Breast epithelium (tissue), 4 donors: ENCODE measurements at places on chromosomes 12 and 14.

DNA sequence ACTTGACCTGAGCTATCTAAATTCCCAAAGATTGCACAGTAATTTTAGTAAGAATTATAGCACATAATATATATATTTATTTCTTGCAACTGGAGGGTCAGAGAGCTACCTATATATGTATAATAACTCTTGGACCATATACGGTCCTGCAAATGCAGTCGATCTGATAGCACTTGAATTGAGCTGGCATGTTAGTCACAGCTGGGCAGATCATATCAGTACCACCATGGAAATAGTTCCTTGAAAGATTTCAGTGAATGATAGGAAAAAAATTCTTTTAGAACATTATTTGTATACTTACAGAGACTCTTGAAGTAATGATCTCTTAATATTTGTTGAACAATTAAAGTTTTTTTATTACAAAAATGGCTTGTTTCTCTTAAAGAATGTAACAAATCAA is 94.5 kb upstream of the MON2 start:
- no peak overlapping the region for H3K27ac ChIP-seq
- no peaks in the 10 kb centered on the region for H3K27me3 ChIP-seq

- H3K27ac ChIP-seq: no peak overlapping the region
- H3K4me1 ChIP-seq: peaks cover 5% of the 10 kb centered on the region
Measured at GRCh38 chr12:44875417-44875953, 630 bp downstream of the NELL2 start.

- DNase-seq: no peak
- no peak overlapping the region for H3K4me3 ChIP-seq
- H3K36me3 ChIP-seq: no peaks in the 10 kb centered on the region
- H3K27me3 ChIP-seq: no peaks in the 10 kb centered on the region
- no peaks in the 10 kb centered on the region for H3K4me1 ChIP-seq
- H3K27ac ChIP-seq: no peak overlapping the region
Measured at GRCh38 chr12:46602474-46602873, 223.3 kb downstream of the SLC38A4 start.

GRCh38 chr12:9922429-9922828 is 9.7 kb downstream of the CLEC2A start:
- no peak overlapping the region for H3K27ac ChIP-seq
- H3K36me3 ChIP-seq: no peaks in the 10 kb centered on the region
- H3K4me3 ChIP-seq: no peak overlapping the region

GRCh38 chr12:121250359-121250758 is 40.4 kb downstream of the P2RX4 start:
- DNase-seq: no peak
- H3K36me3 ChIP-seq: peaks cover 7% of the 10 kb centered on the region
- no peak overlapping the region for H3K4me3 ChIP-seq
